ENCODE measurements at places on chromosomes 2 and 18.
A peak's percentile ranks its signal among the peaks of the same experiment; 100 is the strongest.

DNA sequence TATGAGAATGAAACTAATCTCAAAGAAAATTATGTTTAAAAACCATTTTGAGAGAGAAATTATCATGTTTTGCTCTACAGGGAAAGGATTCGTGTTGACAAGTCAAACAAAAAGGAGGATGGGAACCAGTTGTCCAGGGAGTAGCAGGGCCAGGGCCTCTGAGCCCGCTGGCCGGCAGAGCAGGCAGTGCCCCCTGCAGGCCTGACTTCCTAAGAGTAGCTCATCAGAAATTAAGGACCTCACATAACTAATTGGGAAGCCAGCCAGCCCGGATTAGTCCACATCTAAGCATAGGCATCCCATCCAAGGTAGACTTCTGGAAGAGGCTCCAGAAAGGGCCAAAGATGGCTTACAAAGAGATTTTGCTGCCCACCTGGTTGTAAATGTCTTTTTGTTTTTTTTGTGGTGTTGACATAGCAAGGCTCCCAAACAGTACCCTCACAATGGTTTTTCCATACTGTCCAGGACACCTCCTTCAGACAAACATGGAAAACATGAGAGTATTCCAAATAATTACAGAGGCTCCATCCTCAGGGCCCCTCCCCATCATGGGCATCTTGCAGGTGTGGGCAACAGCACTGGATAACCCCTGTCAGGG is 241.2 kb upstream of the TANK start:
- peak; percentile 63 for ATAC-seq

GRCh38 chr18:37986665-37987064 is 421.1 kb upstream of the CELF4 start:
- ATAC-seq, result no peak

- no peak for ATAC-seq
Measured at GRCh38 chr2:7830616-7831015, 851.2 kb upstream of the ID2 start.

DNA sequence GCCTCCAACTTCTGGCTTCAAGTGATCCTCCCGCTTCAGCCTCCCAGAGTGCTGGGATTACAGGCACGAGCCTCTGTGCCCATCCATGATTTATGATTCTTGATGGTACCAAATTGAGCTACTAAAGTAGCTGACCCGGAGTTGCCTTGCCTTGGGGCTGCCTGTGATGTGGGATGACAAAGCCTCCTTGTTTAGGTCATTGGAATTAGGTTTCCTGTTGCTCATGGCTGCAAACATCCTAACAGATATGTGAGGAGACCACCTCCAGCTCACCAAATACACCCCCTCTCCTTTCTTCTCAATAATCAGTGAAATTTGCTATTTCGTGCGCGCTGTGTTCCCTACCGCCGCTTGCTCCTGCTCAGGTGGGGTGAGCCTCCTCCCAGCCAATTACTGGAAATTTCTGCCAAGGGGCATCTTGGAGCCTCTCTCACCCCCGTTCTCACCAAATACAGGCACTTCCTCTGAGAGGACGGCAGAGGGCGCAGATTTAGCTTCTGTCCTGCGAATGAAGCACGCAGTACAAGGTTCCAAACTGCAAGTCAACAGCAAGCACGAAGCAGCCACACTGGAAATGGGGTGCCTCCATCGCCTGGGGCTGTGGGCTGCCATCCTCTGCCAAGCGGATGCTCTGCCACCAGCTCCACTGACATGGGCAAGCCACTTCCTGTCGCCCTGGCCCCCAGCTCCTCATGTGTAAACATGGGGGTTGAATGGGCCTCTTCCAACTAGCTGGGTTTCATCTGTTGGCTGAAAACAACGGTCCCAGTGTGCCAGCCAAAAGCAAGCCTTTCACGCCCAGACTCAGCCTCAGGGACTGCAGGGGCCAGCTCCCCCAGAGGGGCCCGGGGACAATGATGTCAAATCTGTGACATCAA is 71.7 kb downstream of the NCAPH start:
- ATAC-seq, result peak; percentile 89

DNA sequence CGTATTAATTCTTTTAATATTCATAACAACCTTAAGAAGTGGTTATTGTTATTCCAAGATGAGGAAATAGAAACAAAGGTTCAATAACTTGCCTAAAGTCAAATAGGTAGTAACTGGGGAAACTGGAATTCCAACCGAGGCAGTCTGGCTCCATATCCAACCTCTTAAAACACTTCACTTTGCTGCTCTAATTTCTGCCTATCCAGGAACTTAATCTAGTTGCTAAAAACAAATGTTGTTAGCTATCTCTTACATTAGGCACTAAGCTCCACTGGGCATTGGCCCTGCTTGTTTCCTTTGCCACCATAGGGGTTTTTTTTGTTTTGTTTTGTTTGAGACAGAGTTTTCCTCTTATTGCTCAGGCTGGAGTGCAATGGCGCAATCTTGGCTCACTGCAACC is 24.8 kb downstream of the ERLEC1 start:
- no peak for ATAC-seq

- no peak for ATAC-seq
Measured at GRCh38 chr2:27489118-27489497, 435 bp downstream of the IFT172 start.

GRCh38 chr2:66845307-66845706 is 410.4 kb downstream of the MEIS1 start:
- no peak for ATAC-seq

DNA sequence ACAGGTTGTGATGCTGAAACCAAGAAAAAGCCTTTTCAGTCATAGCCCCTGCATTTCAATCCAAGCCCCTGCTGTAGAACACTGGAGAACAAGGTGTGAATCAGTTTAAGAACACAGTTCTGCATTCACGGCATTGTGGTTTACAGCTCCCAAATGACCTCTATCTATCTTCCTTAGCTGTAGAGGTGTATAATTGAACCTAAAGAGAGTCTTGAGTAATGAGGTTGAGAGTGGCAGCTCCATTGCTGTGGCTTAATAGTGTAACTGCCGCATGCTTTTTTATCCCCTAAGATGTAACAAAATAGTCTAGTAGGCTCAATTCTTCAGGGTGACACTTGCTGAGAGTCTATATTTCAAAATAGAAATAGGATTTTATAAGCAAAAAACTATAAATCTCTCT is 121.3 kb upstream of the EPHA4 start:
- ATAC-seq, result no peak

GRCh38 chr2:235068701-235069100 is 116.9 kb downstream of the SH3BP4 start:
- no peak for ATAC-seq

- no peak for ATAC-seq
Measured at GRCh38 chr18:75937306-75937705, 509.8 kb upstream of the SMIM21 start.

DNA sequence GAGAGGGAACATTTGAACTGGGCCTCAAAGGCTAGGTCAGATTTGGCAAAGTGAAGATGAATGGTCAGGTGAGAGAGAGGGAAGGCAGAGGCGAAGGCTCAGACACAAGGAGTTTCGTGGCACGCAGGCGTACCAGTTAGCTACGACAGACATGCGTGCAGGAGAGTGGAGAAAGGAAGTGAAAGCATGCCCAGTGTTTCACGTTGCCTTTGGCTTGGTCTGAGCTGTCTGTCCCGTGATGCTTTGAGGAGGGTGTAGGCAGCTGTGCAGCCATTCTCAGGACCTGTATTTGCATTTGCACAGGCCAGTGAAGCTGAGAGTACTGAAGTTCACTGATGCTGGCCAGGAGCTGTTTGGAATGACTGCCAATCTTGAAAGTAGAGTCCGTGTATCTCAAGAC is 69.5 kb downstream of the HNRNPLL start:
- ATAC-seq, result peak; percentile 41

DNA sequence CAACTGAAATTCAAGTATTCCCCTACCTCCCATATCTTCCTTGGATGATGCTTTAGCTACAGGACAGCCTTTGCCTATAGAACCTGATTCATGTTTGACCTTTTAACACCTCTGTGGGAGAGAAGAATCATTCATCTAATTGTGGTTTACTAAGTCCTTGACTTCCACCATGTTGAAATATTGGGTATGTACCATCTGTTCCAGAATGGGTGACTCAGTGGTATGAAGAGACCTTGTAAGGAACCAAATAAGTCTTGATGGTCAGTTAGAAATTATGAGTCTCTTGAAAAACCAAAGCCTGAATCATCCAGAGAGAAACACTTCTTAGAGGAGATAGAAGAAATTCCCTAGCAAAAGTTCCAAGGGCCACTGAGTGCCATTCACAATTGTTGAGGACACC is 27.5 kb downstream of the STAMBP start:
- peak; percentile 72 for ATAC-seq

- no peak for ATAC-seq
Measured at GRCh38 chr2:4174796-4175195, 471.4 kb downstream of the DCDC2C start.

- no peak for ATAC-seq
Measured at GRCh38 chr2:6159606-6160005, 467.4 kb downstream of the SOX11 start.

- ATAC-seq, result no peak
Measured at GRCh38 chr2:70525032-70525431, 28.6 kb downstream of the TGFA start.

- ATAC-seq, result peak; percentile 64
Measured at GRCh38 chr2:105100046-105100840, 62.4 kb downstream of the MRPS9 start.

DNA sequence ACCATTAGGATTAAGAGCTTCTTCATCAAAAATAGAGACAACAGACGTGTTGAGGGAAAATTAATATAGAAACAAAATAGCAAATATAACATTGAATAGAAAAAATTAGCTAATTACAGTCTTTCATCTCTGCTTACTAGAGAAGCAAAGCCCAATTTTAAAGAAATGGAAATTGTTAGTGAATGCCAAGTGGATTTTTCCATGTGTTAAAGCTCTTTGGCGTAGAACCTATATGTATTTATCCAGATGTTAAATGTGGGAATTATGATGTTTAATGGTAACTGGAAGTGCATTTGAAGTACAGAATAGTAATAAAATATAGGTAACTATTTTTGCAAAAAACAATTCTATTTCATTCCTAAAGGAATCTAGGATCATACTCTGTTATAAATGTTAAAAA is 212.0 kb upstream of the COL3A1 start:
- ATAC-seq, result no peak

DNA sequence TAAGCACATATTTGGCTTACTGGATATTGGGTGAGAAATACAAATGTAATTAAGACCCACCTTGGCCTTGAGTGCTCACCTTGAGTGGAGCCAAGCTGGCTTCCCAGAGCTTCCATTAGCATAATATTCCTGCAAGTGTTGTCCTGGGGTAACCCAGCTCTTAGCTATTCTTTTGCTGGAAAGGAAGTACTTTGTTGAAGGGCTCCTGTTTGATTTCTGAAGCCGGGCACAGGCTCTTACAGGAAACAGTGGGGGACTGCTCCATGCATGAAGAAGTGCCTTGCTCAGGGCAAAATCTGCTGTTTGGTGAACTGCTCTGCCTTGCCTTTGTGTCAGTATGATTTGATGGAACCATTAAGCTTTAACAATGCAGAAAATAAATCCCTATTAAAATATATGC is 325.4 kb downstream of the SMAD2 start:
- no peak for ATAC-seq

GRCh38 chr2:196076778-196077568 is 8.3 kb upstream of the DNAH7 start:
- no peak for ATAC-seq

- no peak for ATAC-seq
Measured at GRCh38 chr2:61469424-61470121, 1.3 kb downstream of the USP34 start.

GRCh38 chr2:69213782-69214181 is 173.2 kb downstream of the GFPT1 start:
- no peak for ATAC-seq

DNA sequence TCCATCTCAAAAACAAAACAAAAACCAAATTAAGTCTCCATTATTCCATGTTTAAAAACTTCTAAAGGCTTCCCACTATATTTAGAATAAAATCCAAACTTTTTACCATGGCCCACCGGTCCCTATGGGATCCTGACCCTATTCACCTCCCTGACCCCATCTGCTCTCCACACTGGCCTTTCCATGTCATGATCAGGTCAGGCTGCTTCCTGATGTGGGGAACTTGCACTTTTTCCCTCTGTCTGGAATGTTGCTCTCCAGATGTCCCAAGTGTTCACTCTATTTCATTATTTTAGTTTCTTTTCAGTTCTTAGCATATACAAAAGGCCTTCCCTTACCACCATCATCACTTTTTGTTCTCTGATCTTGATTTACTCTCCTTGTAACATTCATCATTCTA is 7.5 kb upstream of the MTA3 start:
- ATAC-seq, result no peak

DNA sequence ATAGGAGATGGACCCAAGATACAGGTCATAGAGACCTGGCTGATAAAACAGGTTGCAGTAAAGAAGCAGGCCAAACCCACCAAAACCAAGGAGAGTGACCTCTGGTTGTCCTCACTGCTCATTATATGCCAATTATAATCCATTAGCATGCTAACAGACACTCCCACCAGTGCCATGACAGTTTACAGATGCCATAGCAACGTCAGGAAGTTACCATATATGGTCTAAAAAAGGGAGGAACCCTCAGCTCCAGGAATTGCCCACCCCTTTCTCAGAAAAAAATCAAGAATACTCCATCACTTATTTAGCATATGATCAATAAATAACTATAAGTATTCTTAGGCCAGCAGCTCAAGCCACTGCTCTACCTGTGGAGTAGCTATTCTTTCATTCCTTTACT is 574.7 kb upstream of the ID2 start:
- no peak for ATAC-seq

DNA sequence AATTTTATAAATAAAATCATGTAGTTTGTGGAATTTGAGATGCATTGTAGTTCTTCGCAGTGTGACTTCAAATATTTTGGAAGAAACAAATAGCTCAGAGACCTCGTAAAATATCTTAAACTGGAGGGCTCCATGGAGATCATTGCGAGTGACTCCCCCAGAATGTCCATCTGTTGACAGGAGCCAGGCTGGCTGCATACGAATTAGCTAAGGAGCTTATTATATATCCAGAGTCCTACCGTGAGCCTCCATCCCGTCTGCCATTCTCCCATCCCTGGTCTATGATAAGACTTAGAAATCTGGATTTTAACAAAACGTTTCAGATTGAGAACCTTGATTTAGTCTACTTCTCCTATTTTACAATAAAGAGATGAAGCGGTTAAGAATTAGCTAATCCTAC is 80.2 kb downstream of the MSH2 start:
- ATAC-seq, result no peak

GRCh38 chr2:202703091-202703490 is 68.3 kb downstream of the FAM117B start:
- peak; percentile 70 for ATAC-seq

DNA sequence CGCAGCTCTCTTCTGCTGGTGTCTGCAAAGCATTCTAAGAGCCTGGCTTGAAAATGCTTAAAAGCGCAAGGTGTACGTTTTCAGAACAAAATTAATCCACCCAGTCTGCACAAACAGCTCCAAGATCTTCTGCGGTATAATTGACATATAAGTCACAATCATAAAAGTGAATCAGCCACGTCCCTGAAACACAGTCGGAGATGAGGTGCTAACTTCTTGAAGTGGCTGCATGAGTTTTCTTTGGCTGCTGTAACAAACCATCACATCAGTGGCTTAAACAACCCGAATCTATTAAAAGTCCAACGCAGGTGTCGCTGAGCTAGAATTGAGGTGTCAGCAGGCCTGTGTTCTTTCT is 32.6 kb downstream of the ARL4C start:
- peak; percentile 76 for ATAC-seq

All from activated T-helper 17 cell treated with anti-CD3 and anti-CD28 coated beads, Interleukin-2, amount 50 U/mL, for 72 hours (primary cell).